Suprapubic skin (tissue), 4 donors: ENCODE measurements at places on chromosomes 12 and 14. TPM values are rescaled to one million over a fixed set of nuclear protein-coding genes. Genes with fewer than 3 reads are reported as not detected.

The RNASE1 gene
- 40.5 TPM for total RNA-seq

The INHBC gene
- total RNA-seq = not detected

DNA sequence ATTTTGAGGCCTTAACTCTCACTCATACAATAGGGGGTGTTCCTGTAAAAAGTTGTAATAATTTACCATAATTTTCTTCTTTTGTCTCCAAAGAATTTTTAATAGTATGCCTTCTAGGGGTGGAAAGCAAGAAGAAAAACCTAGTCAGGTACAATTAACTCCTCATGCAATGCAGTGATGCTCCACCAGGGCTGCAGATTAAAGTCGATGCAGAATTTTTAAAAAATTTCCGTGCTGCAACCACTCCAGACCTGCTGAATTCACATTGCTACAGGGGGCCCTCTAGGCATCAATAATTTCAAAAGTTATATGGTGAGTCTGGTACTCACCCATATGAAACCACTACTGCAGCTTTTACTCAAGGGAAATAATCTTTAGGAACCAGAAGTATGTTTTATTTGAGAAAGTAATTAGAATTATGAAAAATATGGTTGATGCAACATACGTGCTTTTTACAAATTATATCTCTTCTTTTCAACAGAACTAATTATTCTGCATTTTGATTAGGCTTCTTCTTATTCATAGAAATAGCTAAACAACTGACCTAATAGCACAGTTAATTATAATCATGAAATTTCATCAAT is 353.2 kb downstream of the BCAT1 start:
- DNase-seq = no peak

GRCh38 chr14:95024380-95024779 is 132.9 kb downstream of the DICER1 start:
- no peak for DNase-seq

- no peak for DNase-seq
These were observed 12.1 kb downstream of the SYNE3 start for GRCh38 chr14:95504135-95505029.

DNA sequence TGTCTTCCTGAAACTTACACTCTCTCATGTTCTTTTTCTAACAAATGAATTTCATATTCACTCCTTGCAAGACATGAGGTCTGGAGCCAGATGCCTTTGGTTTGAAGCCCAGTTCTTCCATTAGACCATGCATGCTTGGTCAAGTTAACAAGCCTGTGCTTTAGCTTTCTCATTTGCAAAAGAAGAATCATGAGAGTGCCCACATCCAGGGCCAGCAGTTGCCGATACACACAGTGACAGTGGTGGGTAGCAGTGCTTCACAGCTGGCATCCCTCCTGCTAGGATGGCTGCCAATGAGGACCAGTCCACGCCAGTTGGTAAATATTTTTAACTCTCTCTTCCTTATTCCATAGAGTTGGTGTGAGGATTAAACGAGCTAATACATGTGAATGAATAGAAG is 163.1 kb downstream of the PHLDA1 start:
- DNase-seq = no peak

DNA sequence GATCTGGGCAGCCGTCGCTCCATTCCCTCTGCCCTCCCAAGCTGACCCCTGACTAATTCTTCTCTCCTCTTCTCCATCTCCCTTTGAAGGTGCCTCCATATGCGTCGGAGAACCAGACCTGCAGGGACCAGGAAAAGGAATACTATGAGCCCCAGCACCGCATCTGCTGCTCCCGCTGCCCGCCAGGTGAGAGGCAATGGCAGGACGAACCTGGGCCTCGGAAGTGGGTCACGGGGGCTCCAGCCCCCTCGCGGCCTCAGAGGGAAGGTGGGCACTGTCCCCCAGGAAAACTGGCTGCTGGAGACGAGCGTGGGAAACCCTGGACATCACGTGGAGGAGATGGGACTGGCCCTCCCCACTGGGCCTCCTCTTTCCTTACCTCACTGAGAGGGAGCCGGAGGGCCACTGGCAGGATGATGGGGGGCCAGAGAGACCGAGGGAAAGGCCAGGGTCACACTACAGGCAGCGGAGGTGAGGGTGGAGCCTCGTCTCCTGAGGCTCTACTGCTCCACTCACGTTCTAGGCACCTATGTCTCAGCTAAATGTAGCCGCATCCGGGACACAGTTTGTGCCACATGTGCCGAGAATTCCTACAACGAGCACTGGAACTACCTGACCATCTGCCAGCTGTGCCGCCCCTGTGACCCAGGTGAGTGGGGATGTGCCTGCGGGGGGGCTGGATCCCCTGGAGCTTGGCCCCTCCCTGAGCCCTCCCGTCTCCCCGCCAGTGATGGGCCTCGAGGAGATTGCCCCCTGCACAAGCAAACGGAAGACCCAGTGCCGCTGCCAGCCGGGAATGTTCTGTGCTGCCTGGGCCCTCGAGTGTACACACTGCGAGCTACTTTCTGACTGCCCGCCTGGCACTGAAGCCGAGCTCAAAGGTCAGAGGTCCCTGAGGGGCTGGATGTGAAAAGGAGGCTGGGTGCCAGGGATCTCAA is 806 bp downstream of the LTBR start:
- DNase-seq = no peak

GRCh38 chr12:47775100-47775911 is 2.3 kb downstream of the SLC48A1 start:
- no peak for DNase-seq

DNA sequence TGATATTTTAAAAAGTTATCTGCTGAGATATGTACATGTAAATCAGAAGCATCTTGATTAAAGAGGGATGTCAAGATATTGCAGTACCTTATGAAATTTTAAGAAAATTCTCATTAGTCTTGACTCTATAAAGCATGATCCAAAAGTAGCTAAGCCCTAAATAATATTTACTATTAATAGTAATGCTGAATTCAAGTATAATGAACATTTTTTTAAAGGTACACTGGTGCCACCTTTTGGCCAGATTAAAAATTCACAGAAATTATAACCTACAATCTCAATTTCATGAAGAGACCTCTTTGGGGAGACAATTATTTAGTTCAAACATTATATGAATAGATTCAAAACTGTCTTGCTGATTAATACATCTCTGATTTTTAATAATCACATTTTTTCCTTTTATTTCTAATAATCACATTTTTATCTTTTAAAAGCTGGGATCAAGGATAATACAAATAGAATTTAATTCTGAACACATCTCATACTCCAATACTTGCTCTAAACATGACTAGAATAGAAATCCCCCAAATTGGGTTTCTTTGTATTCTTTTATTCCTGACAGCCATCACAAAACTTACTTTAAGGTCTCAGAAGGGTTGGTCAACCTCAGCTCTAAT is 13.4 kb downstream of the AKAP5 start:
- no peak for DNase-seq

DNA sequence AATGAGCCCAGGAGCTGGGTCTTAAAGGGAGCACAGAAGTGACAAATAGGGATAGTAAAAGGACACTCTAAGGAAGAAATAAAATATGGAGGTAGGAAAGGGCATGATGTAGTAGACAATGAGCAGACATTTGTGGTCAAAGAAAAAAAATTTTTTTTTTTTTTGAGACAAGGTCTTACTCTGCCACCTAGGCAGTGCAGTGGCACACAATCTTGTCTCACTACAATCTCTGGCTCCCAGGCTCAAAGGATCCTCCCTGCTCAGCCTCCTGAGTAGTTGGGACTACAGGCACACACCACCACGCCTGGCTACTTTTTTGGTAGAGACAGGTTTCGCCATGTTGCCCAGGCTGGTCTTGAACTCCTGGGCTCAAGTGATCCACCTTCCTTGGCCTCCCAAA is 8.5 kb downstream of the FKBP3 start:
- no peak for DNase-seq
